ENCODE measurements at places on chromosomes 4 and X. TPM values are rescaled to one million over a fixed set of nuclear protein-coding genes. Genes with fewer than 3 reads are reported as not detected.

Gene TLR6
- polyA plus RNA-seq: 0.87 TPM

Gene AFM
- 0.10 TPM for polyA plus RNA-seq

Gene USP17L21
- not detected for polyA plus RNA-seq

Gene SSX4
- not detected for polyA plus RNA-seq

Gene DCLK2
- polyA plus RNA-seq: 10.0 TPM

Gene TRAM1L1
- 5.7 TPM for polyA plus RNA-seq

Gene FAM47A
- not detected for polyA plus RNA-seq

Gene SCRG1
- polyA plus RNA-seq: 7.0 TPM

Gene FHIP1A
- 7.8 TPM for polyA plus RNA-seq
